Bronchus fibroblast of lung (primary cell): ENCODE measurements at places on chromosomes 12 and 14. TPM values are rescaled to one million over a fixed set of nuclear protein-coding genes. Genes with fewer than 3 reads are reported as not detected.

Gene LHX5
- total RNA-seq = not detected in 2 replicates

Gene CD27
- 0.15 TPM in 1 of 2 replicates, not detected in the other for total RNA-seq

Gene SNW1
- 39.5 and 54.3 TPM in 2 replicates for total RNA-seq

Gene TMEM52B
- total RNA-seq = 1.6 and 2.5 TPM in 2 replicates

Gene NR1H4
- total RNA-seq = 0.34 TPM in 1 of 2 replicates, not detected in the other

Gene ETV6
- 3.9 and 5.4 TPM in 2 replicates for total RNA-seq

Gene DMAC2L
- 7.6 and 8.8 TPM in 2 replicates for total RNA-seq

Gene SLC39A2
- not detected in 2 replicates for total RNA-seq

Gene HIGD1C
- not detected in 2 replicates for total RNA-seq

Gene PLCZ1
- not detected in 2 replicates for total RNA-seq

Gene CCDC175
- total RNA-seq = not detected in 2 replicates

Gene CFL2
- total RNA-seq = 68.7 and 82.9 TPM in 2 replicates

Gene KRT85
- not detected in 2 replicates for total RNA-seq

Gene SERPINA10
- total RNA-seq = not detected in 2 replicates

Gene GLT8D2
- 20.3 and 25.9 TPM in 2 replicates for total RNA-seq

Gene APOF
- not detected in 2 replicates for total RNA-seq

Gene PRICKLE1
- 2.9 and 4.9 TPM in 2 replicates for total RNA-seq

Gene KITLG
- 20.2 and 22.4 TPM in 2 replicates for total RNA-seq

Gene CFAP251
- total RNA-seq = 2.4 and 3.9 TPM in 2 replicates

Gene ANO4
- 0.74 and 2.0 TPM in 2 replicates for total RNA-seq

Gene SVOP
- not detected in 2 replicates for total RNA-seq

Gene RIPK3
- 0.45 and 0.84 TPM in 2 replicates for total RNA-seq

Gene SERPINA4
- total RNA-seq = not detected in 2 replicates

Gene HCAR2
- total RNA-seq = not detected in 2 replicates

Gene TRPV4
- total RNA-seq = 1.8 and 2.5 TPM in 2 replicates

Gene RTL1
- total RNA-seq = not detected in 2 replicates

Gene GALNT6
- total RNA-seq = 39.4 and 60.4 TPM in 2 replicates

Gene CABP1
- total RNA-seq = under 0.01 TPM in 1 of 2 replicates, not detected in the other

Gene RFX4
- total RNA-seq = not detected in 2 replicates

Gene OR10P1
- not detected in 2 replicates for total RNA-seq

Gene PSMD9
- 132 and 149 TPM in 2 replicates for total RNA-seq

Gene GDF3
- total RNA-seq = not detected in 2 replicates

Gene BDKRB2
- 9.2 and 9.5 TPM in 2 replicates for total RNA-seq

Gene KRT78
- not detected in 2 replicates for total RNA-seq

Gene INHBC
- under 0.01 TPM in 1 of 2 replicates, not detected in the other for total RNA-seq

Gene PPP2R5C
- 67.3 and 85.6 TPM in 2 replicates for total RNA-seq

Gene SIRT4
- total RNA-seq = 0.59 and 1.5 TPM in 2 replicates

Gene KMT2D
- 11.3 and 14.6 TPM in 2 replicates for total RNA-seq

Gene PLBD1
- total RNA-seq = 2.5 and 3.4 TPM in 2 replicates

Gene METTL1
- total RNA-seq = 15.3 and 16.1 TPM in 2 replicates

Gene RHOJ
- 0.59 and 2.4 TPM in 2 replicates for total RNA-seq

Gene PGAM5
- 40.6 and 44.9 TPM in 2 replicates for total RNA-seq

Gene GPR84
- total RNA-seq = not detected in 2 replicates

Gene MFAP5
- 0.67 and 1.8 TPM in 2 replicates for total RNA-seq

Gene DPPA3
- not detected in 2 replicates for total RNA-seq

Gene PIWIL1
- total RNA-seq = not detected in 2 replicates

Gene FAM186B
- under 0.01 and 0.34 TPM in 2 replicates for total RNA-seq

Gene PLEK2
- total RNA-seq = 4.3 and 5.4 TPM in 2 replicates

Gene ZFYVE21
- 45.6 and 52.3 TPM in 2 replicates for total RNA-seq

Gene GEMIN2
- 19.0 and 22.2 TPM in 2 replicates for total RNA-seq

Gene AQP2
- not detected in 2 replicates for total RNA-seq

Gene ARMH4
- total RNA-seq = 0.74 and 1.0 TPM in 2 replicates

Gene RAB15
- total RNA-seq = 1.6 and 2.2 TPM in 2 replicates

Gene OR6C4
- total RNA-seq = not detected in 2 replicates

Gene HAL
- under 0.01 TPM in 2 replicates for total RNA-seq

Gene ARG2
- total RNA-seq = 1.2 and 2.4 TPM in 2 replicates

Gene LYZ
- not detected in 2 replicates for total RNA-seq
